ENCODE measurements at places on chromosomes 6 and 20.

DNA sequence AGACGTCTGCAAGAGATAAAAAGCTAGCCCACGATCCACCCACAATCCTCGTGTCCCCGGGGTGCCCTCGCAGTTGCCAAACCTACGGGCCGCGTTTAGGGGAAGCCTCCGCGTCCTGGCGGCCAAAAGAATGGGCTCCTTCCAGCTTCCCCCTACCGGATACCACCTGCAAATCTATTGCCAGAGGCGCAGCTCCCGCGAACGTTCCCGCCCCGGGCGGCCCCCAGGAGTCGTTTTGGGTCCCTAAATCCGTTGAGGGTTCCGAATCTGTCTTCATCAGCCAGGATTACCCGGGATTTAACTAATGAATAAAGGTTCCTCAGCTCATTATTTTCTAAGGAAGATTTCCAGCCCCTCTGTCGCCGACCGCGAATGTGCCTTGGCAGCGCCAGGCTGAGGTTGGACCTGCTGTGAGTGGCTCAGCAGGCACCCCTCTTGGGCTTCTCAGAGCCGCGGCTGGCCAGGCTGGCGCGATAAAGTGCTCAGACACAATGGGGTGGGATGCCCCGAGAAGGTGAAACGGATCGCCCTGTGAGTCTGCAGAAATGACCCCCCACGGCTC is 2.8 kb upstream of the VSX1 start:
- DNase-seq: no peak

DNA sequence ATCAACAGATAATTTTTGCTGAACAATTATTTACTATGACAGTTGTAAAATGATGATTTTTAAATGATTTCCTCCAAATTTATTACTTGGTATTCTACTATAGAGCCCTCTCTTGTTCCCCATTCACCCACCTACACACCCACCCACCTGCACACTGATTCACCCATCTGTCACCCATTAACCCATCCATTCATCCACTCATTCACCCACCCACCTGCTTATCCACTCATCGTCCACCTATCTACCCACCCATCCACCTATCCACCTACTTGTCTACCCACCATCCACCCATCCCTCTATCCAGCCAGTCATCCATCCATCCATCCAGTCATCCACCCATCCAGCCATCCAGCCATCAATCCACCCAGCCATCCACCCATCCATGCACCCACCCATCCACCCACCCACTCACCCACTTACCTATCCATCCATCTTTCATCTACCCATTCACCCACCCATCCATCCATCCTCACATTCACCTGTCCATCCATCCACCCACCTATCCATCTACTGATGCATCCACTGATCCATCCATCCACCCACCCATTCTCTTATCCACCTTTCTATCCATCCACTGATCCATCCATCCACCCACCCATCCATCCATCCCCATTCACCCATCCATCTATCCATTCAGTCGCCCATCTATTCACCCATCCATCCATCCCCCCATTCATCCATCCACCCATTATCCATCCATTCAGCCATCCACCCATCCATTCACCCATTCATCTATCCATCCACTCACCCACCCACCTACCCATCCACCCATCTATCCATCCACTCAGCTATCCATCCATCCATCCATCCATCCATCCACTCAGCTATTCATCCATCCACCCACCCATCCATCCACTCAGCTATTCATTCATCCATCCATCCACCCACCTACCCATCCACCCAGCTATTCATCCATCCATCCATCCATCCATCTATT is 72.0 kb downstream of the SYNJ2 start:
- no peak for DNase-seq

DNA sequence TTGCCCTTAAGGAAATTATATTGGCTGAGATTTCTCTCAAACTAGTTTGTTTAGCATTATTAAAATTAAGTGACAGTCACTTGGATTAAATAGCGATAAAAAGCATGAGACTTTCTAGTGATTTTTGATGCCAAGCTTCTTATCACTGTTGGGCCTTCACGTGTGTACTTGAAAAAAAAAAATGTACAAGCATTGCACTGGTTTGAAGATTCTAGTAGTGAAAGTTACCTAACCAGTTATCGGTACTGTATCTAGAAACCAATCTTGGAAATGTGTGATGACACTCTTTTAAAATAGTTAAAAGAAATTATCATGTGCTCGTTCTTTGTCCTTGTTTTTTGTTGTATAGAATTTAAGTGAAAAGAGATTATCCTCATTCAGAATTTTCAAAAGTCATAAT is 102.1 kb downstream of the SCAF8 start:
- DNase-seq: no peak

DNA sequence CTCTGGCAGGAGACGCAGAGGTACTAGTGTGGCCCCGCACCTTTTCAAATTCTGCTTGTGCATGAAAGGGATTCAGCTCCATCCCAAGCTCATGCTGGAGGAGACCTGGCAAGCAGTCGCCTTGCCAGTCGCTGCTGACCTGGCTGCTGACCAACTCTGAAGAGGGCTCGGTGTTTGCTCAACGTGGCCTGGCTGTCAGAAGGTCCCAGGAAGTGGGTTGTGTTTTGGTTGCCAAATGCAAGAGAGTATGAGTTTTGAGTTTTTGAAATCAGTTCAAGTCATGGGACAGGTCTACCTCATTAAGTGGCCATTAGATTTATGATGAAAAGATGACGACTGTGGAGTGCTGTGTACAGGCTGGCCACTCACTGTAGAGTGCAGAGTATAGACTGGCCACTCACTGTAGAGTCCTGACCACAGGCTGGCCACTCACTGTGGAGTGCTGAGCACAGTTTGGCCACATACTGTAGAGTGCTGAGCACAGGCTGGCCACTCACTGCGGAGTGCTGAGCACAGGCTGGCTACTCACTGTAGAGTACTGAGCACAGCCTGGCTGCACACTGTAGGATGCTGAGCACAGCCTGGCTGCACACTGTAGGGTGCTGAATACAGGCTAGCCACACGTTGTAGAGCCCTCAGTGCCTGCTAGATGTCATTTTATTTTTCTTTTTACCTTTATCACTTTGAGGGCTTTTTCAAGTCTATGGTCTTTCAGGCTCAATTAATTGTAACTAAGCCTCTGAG is 193.9 kb downstream of the ZNF217 start:
- DNase-seq: no peak

DNA sequence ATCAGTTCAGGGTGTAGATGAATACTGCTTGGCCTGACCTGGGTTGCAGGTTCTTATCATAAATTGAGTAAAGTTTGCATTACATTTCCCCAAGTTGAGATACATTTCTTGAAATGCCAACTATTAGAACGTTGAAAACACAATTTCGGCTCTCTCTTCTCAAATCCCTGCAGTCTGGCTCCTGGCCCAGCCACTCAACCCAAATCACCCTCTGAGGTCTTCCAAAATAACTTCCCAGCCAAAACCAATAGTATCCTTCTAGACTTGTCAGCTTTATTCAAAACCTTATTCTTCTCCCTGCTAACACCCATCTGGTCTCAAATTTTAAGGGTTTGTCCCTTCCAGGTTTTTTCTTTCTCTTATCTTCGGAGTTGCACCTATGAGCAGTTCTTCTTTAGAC is 263.6 kb downstream of the EYA4 start:
- DNase-seq: no peak

- no peak for DNase-seq
Observed at GRCh38 chr6:115798229-115798628, 262.5 kb downstream of the FRK start.

GRCh38 chr6:12327391-12327790 is 37.2 kb downstream of the EDN1 start:
- no peak for DNase-seq

- DNase-seq: no peak
Observed at GRCh38 chr6:87794922-87795885, 93.2 kb upstream of the AKIRIN2 start.

DNA sequence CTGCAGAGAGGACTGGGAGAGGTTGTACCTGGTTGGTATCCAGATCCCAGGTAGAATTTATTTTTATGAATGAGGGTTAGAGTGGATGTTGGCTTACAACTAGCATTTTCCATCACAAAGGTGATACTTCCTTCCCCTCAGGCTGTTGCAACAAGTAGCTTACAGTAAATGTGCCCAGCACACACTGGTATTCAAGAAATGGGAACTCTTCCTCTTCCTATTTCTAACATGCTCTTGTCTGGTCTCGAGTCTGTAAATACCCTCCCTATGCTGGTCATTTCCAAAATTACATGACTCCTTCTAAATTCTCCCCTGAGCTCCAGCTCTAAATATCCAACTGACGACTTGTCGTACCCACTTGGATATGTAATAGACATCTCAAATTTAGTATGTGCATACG is 90.1 kb upstream of the FOXC1 start:
- DNase-seq: no peak

DNA sequence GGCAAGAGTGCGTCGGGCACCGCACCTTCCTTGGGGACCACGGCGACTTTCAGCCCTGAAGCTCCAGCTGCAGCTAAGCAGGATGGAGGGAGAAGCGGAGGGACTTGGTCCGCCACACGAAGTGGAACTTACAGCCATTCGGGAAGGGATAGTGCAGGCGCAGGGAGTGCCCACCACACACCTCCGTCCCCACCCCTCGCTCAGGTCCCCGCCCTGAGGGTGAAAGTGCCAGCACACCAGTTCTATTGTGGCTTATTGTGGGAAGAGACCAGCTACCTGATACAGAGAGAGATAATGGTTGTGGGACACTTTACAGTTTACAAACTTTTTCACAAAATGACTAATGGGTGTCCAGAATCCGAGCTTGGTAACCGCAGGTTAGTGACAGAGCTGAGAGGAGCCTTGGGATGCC is 76.1 kb downstream of the IRF4 start:
- DNase-seq: no peak

- no peak for DNase-seq
Observed at GRCh38 chr20:39453890-39454289, 491.7 kb downstream of the DHX35 start.

DNA sequence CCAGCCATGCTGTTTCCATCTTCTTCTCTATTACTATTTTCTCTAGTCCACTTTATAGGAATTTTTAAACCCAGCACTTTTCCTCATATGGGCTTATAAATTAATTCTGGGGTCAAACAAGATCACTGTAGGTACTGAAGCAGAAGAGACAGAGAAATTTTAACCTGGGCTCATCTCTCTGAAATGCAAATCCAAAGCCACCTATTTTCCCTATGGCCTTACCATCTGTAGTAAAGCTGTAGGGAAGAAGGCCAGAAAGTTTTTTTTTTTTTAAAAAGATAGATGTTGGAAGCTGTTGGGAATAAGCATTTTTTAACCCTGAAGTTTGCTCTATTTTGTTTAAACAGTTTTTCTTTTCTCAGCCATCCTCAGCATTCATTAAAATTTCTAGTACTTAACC is 367.4 kb downstream of the CD109 start:
- DNase-seq: no peak

- no peak for DNase-seq
Observed at GRCh38 chr20:38216746-38217595, 43.6 kb downstream of the KIAA1755 start.

GRCh38 chr6:19472153-19472552 is 365.0 kb upstream of the ID4 start:
- DNase-seq: no peak

- DNase-seq: no peak
Observed at GRCh38 chr6:36550473-36551000, 3.3 kb upstream of the STK38 start.

GRCh38 chr20:58025233-58025632 is 203.2 kb downstream of the ANKRD60 start:
- no peak for DNase-seq

GRCh38 chr6:127013865-127014264 is 104.6 kb upstream of the RSPO3 start:
- DNase-seq: no peak

DNA sequence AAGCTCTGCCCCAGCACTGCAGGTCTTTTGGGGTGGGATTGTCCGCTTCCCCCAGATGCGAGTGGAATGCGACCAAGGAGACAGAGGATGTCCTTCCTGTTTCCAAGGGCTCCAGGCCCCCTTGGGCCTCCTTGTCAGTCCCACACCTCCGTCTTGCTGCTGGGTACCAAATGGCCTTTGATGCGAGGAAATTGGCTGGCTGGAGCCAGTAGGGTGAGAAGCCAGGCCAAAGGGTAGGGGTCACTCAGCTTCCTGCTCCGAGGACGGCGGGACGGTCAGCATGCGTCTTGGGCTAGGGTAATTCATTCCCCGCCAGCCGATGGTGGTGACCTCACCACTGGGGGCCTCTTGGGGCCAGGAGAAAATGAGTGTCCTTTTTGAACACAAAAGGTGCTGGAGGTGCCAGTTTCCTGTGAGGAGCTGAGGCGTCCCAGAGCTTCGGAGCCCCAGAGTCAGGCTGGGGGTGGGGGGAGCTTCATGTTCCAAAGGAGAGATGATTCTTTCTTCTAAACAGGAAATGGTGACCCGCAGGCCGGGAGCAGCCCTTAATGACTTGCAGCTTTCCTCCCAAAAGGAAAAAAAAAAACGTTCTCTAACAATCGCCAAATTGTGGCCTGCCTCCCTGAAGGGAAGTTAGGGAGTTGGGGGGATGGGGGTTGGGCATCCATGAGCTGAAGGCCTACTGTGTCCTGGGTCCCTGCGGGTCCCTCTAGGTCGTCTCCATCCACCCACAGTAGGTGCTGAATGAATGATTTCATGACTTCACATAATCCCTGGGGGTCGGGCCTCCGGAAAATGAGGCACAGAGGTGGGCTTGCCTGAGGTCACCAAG is 6.7 kb downstream of the SNAI1 start:
- no peak for DNase-seq

- DNase-seq: no peak
Observed at GRCh38 chr20:5085380-5085779, 34.4 kb downstream of the PCNA start.

DNA sequence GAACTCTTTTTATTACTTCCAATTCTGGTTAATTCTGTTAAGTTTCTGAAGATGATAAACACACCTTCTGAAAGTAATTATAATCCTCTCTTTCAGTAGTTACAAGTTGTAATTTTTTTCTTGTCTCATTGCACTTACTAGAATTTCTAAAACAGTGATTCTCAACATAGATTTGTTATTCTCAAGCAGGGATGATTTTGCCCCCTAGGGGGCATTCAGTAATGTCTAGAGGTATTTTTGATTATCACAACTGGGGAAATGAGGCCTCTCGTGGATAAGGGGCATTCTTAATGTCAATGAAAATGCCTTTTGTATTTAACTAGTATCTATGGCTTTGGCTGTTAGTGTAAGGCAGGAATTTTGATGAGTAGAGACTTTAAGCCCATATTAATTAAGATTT is 39.4 kb upstream of the MAFB start:
- no peak for DNase-seq

Measured in amygdala (tissue), 56 donors.